ENCODE measurements at places on chromosomes 7 and 10. TPM values are rescaled to one million over a fixed set of nuclear protein-coding genes. Genes with fewer than 3 reads are reported as not detected.

FAM180A gene
- 5.9 TPM for total RNA-seq

CPXM2 gene
- 2.6 TPM for total RNA-seq

HKDC1 gene
- total RNA-seq: not detected

SPDYE6 gene
- total RNA-seq: not detected

HOXA1 gene
- total RNA-seq: 0.13 TPM

C10orf143 gene
- 2.2 TPM for total RNA-seq

SFRP5 gene
- total RNA-seq: 2.1 TPM

CTTNBP2 gene
- 2.0 TPM for total RNA-seq
